ENCODE measurements at places on chromosomes 7 and 10. TPM values are rescaled to one million over a fixed set of nuclear protein-coding genes. Genes with fewer than 3 reads are reported as not detected.

DNA sequence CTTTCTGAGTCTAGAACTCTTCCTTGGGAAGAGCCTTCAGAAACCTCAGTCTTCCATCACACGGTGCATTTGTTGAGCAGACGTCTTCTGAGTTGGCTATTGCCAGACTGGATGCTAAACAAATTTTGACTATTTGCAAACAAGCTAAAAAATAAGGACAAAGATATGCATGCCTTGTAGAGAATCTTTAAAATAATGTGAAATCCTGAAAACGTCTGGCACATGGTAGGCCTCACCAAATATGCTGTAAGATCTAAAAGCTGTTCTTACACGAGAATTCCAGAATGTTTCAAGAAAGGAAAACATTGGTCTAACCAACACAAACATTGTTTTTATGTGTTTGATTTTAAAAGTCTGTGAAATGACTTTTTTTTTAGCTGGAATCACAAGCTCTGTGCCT is 11.3 kb downstream of the ZNF467 start:
- DNase-seq: no peak

DNA sequence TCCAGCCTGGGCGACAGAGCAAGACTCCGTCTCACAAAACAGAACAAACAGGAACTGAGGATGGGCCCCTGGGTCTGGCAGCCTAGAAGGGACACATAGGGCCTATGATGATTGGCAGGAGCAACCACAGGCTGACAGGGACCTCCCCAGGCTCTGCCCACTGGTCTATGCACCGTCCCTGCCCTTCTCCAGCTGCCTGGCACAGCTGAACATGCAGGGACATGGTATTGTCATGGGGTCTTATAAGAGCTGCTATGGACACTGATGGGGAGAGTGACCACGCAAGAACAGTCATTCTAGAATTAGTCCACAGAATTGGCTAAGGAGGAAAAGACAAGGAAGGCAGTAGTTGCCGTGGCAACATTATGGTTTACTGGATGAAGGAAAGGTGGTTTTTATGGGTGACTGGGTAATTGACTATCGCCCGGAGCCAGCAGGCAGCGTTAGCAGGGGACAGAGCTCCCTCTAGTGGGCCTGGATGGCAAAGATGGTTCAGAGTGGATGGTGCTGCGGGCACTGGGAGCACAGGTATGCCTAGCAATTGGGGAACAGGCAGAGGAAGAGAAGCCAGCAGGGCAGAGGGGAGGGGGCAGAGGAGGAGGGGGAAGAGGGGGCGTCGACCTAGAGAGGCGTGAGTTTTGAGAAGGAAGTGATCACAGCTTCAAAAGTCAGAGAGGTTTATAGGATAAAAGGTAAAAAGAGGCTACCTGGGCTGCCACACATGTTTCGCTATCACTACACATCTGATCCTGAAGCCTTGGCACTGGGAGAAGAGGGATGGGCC is 7.8 kb upstream of the TRIM56 start:
- peak; percentile 77 for DNase-seq

DNA sequence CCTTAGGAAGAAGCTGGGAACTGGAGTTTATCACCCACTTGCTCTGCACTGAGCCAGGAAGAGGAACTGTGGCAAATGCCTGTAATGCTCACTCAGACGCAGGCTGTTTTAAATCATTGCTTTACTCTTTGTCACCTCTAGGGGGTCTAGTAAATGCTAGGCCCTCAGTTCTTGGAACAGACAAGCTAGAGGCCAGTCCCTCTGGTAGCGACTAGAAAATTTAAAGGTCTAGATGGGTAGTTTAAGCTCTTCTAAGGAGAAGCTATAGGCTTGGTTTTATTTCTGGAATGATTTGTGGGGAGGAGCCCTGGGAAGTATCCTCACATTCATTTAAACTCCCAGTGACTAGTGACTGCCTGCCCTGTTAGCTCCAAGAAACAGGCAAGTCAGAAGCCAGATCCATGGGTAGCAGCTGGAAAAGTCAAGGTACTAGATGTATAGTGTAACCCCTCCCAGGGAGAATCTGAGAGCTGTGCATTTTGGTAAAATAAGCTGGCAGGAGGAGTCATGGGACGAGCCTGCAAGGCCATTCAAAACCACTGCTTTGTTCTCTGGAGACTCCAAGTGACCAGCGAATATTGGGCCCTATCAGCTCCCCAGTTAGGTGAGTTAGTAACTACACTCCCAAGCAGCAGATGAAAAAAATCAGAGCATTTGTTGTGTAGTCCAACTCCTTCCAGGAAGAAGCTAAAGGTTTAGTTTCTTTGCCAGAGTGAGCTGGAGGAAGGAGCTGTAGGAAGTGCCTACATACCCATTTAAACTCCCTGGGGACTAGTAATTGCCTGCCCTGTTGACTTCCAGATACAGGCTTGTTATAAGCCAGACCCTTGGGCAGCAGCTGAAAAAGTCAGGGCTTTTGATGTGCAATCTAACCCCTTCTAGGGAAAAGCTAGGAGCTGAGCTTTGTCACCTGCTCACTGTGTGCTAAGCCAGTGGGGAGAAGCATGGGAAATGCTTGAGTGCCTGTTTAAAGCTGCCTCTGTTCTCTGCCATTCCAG is 68.9 kb downstream of the DYNC1I1 start:
- no peak for DNase-seq

GRCh38 chr7:2114052-2114451 is 118.7 kb downstream of the MAD1L1 start:
- DNase-seq: no peak

DNA sequence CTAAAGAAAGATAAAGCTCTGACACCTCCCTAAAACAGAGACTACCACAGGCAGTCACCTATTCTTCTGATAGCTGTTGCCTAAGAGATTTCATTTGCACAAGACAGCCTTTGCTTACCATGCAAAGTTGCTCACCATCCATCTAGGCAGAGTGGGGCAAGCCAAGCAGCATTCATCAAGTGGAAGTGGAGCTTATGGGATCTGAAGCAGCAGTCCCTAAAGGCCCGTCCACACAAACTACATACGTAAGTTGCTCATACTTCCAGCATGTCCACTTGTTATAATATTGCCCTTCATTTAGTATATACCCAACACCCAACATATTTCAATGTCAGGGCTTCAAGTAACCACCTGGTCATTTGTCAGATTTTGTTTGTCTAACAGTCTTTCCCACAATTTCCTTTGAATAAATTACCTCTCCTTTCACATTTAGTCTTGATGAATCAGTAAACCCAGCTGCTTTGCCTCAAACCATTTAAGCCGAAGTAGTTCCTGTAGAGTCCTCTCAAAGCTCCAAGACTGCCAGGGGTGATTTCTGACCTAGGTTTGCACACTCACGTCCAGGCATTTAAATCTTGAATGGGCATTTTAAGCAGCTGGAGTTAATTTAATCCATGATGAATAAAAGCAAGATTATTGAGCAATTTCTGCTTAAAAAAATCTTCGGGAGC is 67.9 kb downstream of the ATAD1 start:
- no peak for DNase-seq

- no peak for DNase-seq
Measured at GRCh38 chr10:5411941-5412276, 448 bp upstream of the NET1 start.

DNA sequence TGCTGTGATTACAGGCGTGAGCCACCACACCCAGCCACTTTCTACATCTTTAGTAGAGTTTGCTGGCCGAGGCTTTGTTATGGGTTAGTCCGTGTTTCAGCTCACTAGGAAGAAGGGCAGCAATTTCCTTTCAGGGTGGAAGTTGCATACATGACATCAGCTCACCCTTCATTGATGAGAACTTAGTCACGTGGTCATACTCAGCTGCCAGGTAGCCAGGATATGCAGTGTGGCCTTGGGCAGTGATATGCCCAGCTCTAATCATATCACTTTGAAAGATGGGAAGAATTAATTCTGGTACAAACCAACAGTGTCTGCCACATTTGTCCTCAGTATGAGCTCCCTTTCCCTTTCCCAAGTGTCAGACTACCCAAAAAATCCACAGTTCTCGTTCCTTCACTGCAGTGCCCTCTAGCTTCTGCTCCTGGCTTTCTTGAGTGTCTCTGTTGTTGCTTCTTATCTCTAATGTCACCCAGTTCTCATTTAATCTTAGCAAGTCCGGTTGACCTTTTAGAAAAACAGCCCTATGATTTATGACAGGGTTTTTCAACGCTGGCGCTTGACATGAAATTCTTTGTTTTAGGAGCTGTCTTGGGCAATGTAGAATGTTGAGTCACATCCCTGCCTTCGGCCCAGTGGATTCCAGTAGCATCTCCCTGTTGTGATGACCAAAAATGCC is 108.7 kb upstream of the ITGB1 start:
- no peak for DNase-seq

DNA sequence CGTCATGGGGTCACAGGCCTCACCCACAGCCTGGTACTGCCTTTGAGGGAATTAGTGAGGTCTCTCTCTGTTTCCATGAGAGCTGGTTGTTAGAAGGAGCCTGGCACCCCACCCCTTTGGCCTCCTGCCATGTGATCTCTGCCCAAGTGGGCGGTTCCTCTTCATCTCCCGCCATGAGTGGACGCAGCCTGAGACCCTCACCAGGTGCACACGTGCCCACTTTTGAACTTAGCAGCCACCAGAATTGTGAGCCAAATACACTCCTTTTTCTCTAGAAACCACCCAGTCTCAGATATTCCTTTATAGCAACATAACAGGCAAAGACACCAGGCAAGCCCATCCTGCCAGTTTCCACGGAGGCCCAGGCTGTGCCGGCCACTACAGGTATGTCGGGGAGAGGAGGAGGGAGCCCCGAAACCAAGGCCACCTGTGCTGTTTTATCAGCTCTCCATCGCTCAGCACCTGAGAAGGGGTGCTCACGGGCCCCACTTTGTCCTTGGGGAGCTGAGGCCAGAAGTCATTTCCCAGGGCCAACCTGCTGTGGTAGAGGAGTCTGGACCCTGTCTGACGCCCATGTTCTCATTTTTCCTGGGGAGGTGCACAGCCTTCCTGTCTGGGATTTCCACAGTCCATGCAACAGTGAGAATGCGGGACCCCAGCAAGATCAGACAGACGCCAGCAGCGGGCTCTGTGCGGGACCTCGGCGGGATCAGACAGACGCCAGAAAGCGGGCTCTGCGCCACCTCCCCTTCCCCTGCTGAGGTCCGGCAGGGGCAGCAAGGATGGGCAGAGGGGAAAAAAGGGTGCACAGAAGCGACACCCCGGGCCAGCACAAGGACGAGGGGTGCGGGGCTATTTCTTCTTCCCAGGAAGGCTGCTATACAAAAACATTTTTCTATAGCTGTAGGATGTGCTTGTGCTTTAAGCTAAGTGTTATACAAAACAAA is 220.5 kb downstream of the ELFN1 start:
- DNase-seq: no peak

- no peak for DNase-seq
Measured at GRCh38 chr7:50818324-50818723, 35.6 kb upstream of the GRB10 start.

DNA sequence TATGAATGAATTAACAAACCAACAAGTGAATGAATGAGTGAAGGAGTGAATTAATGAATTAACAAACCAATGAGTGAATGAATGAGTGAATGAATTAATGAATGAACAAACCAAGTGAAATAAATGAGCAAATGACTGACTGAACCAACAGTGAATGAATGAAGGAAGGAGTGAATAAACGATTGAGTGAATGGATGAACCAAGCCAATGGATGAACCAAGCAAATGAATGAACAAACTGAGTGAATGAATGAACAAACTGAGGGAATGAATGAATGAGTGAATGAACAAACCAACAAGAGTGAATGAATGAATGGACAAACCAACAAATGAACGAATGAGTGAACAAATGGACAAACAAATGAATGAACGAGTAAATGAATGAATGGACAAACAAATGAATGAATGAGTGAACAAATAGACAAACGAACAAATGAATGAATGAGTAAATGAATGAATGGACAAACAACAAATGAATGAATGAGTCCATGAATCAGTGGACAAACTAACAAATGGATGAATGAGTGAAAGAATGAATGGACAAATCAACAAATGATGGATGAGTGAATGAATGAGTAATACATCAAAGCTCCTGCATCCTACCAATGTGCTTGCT is 69.5 kb downstream of the NPTX2 start:
- no peak for DNase-seq

DNA sequence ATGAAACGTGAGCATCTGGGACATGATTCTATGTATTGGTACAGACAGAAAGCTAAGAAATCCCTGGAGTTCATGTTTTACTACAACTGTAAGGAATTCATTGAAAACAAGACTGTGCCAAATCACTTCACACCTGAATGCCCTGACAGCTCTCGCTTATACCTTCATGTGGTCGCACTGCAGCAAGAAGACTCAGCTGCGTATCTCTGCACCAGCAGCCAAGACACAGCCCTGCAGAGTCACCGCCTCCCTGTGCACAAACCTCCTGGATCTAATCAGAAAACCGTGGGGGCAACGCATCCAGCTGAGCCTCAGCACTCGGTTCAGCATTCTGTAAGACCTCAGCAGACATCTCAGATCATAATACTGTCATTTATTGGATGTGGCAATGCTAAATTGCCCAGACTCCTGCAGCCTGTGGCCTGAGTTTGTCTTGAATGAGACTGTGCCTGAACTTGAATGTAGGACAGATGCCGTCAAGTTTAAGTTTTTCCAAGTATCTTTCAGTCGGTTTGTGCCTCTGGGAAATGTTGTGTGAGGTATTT is 41.5 kb upstream of the PRSS58 start:
- no peak for DNase-seq

GRCh38 chr7:48595756-48596155 is 328.6 kb upstream of the CDC14C start:
- DNase-seq: no peak

GRCh38 chr10:110699859-110700468 is 55.8 kb downstream of the RBM20 start:
- DNase-seq: no peak

The GJC3 gene
- polyA plus RNA-seq: not detected

The ARHGAP22 gene
- polyA plus RNA-seq: 7.8 TPM

The LIPJ gene
- polyA plus RNA-seq: not detected

The UPK3BL1 gene
- polyA plus RNA-seq: 21.6 TPM

The ACSL5 gene
- 16.5 TPM for polyA plus RNA-seq
